ENCODE measurements at places on chromosomes 16 and 17.

DNA sequence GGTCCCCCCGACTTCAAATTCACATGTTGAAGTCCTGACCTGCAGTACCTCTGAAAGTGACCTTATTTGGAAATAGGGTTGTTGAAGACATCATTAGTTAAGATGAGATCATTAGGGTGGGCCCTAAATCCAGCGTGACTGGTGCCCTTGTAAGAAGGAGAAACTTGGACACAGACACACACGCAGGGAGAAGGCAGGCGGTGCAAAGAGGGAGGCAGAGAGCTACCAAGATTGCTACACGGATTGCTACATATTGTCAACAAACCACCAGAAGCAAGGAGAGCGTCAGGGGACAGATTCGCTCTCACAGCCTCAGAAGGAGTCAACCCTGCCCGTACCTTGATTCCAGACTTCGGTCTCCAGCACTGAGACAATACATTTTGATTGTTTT lies 6.8 kb upstream of the WBP2 start:
- DNase-seq, result no peak

DNA sequence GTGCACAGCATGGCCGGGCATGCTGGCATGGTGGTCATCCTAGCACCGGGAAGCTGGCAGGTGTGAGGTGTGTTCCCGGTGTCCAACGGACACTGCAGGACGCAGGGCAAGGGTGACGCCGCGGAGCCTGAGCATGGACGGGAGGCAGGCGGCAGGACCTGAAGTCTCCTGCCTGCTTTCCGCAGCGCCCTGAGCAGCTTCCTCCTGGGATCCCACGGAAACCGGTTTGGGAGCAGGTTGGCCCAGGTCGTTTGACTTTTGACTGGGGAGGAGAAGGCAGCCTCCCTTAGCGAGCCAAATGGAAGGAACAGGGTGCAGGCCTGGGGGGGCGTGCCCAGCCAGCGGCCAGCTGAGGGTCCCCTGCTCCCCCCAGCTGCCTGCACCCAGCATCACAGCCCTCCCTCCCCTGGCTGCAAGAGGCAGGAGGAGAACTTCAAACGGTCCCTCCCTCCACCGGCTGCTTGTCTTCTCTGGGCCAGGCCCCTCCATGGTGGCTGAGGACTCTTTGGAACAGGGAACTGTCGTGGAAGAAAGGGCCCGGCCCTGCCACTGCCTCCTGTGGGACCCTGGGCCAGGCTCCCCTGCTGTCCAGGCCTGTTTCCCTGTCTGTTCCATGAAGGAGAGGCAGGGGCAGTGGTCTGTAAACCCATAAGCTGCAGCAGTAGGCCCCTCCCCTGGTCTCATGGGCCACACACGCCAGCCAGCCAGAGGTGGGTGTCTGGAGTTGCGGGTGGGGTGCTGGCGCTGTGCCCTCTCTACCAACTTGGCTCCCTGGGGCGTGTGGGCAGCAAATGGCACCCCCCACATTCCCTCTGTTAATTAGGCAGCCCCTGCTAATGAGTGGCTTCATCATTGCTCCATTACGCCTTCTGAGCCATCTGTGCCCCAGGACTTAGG lies 7.8 kb upstream of the ADGRG1 start:
- no peak for DNase-seq

DNA sequence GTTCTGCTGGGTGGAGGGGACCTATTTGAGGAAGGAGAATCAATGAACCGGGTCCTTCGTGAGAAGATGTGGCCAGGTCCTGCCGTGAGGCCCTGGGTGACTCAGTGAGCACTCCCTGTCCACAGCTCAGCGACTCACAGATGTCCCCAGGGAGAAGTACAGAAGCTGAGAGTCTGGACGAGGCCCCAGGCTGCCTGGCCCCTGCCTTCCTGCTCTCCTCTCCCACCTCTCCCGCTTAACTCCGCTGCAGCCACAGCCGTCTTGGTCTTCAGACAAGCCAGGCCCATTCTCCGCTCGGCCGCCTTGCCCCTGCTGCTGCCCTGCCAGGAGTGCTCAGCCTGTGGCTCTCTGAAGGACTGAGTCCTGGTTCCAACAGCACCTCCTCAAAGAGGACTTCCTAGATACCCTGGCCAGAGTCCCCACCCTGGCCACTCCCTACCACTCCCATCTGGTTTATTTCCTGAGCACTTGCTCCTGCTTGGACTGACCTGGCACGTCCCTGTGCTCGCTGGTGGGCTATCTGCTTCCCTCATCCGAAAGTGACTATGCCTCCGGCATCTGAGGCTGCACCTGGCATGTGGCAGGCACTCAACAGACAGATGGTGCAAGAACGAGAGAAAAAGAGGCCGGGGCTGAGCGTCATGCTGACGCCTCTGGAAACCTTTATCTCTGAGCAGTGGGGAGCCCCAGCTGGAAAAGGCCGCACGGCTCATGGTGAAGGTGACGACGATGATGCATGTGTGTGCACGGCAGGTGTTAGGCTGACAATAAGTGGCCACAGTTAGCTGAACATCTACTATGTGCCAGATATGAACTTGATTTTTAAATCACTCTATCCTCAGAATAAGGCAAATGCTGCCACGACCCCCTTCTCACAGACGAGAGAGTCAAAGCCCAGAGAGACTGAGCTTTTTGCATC lies 9.2 kb upstream of the TNFRSF13B start:
- DNase-seq, result no peak

DNA sequence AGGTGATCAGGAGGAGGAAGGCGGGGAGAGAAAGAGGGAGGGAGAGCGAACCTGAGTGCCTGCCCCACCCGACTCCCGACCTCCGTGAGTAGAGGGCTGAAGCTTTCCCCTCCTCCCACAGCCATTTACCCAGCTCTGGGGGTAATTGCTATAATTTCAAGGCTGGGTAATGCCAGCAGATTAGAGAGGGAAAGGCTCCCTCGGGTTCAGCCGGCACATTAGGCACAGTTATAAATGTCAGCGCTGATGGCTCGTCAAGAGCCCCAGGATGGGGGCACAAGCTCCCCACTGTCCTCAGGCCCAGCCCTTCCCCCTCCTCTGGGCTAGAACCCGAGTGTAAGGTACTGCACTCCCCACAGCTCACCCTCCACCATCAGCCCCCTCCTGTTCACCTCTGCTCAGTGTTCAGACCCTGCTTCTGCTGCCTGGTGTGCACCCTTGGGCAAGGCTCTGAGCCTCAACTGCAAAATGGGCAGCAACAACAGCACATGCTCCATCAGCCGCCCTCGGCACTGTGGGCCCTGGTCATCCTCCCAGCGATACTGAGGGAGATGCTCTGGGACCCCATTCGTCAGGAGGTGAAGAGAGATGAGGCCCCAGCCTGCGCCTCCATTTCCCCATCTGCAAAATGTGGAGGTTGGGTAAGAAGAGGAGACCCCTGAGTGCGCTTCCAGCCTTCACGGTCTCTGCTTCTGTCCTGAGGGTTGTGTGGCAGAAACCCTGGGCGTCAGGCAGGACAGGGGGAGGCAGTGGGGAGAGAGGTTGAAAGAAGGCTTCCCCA lies 77.2 kb downstream of the NT5M start:
- no peak for DNase-seq

DNA sequence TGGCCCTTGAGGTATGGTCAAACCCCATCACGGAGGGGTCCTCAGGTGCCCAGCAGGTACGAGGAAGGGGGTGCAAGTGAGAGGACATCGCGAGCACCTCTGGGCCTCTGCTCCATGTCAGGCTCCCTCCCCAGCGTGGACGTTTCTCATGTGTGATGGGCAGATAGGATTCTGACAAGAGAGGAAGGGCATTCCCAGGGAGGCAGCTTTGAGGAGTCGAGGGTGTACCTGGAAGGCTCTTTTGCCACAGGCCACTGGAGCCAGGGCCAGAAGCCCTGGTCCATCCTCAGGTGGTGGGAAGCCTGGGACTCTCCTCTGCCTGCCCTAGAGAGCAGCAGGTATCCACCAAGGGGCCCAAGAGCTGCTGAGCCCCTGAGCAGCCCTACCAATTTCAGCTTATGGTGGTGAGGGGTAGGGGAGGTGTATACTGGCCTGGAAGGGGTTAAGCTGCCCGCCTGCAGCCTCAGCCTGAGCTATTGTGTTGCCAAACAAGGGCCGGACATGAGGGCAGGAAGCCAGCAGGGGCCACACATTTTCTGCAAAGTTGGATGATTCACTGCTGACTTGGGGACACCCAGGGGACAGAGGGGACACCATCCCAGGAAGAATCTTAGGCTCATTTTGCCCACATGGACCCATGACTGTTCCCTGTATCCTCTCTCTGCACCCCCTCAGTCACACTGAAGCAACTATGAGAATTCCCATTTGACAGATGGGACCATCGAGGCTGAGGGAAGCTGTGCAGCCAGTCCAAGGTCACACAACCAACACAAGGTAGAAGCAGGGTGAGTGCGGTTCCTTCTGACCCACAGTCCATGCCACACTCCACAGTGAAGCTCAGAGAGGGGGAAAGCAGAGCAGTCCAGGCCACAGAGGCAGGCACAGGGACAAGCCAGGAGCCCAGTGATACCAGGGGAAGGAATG lies 1.7 kb downstream of the CDH5 start:
- DNase-seq, result no peak

GRCh38 chr16:5852151-5852550 lies 754.6 kb upstream of the EEF2KMT start:
- DNase-seq, result no peak

- no peak for DNase-seq
Observed at GRCh38 chr17:34248511-34249024, 6.5 kb upstream of the CCL2 start.

GRCh38 chr17:1611715-1612114 lies 16.9 kb downstream of the SLC43A2 start:
- no peak for DNase-seq

GRCh38 chr16:89102041-89102471 lies 8.4 kb downstream of the ACSF3 start:
- no peak for DNase-seq

DNA sequence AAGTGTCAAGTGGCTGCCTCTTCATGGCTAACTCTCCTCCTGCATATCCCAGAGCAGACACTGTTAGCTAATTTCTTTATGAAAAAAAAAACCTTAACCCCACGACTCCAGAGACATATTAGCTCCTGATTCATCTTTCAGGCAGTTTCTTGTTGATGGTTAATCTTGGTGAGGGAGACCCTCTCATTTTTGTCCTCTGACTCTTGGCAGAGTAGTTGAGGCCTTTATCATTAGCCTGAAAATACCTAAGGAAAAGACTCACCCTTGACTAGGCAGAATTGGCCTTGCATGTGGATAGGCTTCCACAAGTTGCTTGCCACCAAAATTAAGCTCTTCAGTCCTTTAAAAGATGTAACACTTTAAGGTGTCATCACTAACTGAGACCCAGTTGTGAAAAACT lies 4.0 kb downstream of the CRYBA1 start:
- DNase-seq, result no peak

- DNase-seq, result no peak
Observed at GRCh38 chr16:1444730-1445517, 568 bp upstream of the CCDC154 start.

GRCh38 chr17:20920815-20921199 lies 122.0 kb downstream of the USP22 start:
- no peak for DNase-seq

DNA sequence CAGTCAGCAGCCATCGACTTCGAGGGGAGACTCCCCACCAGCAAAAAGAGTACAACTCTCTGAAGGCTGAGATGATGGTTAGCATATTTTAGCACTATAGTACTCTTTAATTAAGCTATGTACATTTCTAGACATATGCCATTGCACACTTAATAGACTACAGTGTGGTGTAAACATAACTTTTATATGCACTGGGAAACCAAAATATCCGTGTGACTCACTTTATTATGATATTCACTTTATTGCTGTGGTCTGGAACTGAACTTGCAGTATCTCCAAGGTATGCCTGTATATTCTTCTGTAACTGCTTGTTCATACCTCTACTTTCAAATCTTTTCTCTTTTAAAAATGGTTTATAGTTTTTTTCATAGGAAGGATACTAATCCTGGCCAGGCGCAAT lies 11.0 kb upstream of the NXPH3 start:
- DNase-seq, result no peak

GRCh38 chr17:18224387-18225120 lies 881 bp upstream of the LLGL1 start:
- DNase-seq, result no peak

GRCh38 chr17:82638183-82638773 lies 10.0 kb downstream of the WDR45B start:
- no peak for DNase-seq

- no peak for DNase-seq
Observed at GRCh38 chr16:57677622-57678369, 9.7 kb downstream of the ADGRG3 start.

DNA sequence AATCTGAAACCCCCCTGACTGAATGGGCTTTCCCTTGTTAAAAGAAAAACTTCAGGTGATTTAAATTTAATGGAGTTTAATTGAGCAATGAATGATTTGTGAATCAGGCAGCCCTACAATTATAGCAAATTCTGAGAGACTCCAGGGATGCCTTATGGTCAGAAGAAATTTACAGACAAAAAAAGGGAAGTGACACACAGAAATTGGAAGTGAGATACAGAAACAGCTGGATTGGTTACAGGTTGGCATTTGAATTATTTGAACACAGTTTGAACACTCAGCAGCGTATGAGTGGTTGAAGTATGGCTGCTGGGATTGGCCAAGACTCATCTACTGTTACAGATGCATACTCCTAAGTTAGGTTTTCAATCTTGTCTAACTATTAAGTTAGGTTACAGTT lies 19.0 kb upstream of the CPHXL start:
- no peak for DNase-seq

GRCh38 chr17:36212966-36213365 lies 2.1 kb downstream of the CCL4L2 start:
- no peak for DNase-seq

DNA sequence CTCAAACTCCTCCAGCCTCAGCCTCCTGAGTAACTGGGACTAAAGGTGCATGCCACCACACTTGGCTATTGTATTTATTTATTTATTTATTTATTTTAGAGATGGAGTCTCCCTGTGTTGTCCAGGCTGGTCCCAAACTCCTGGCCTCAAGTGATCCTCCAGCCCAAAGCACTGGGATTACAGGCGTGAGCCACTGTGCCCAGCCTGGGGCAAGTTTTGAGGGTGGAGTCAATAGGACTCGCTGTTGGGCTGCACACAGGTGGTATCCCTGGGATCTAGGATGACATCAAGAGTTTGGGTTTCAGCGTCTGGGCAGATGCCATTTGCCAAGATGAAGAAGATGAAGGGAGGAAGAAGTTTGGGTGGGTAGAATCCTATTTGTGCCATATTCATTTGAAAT lies 213.9 kb downstream of the GSG1L start:
- DNase-seq, result no peak

DNA sequence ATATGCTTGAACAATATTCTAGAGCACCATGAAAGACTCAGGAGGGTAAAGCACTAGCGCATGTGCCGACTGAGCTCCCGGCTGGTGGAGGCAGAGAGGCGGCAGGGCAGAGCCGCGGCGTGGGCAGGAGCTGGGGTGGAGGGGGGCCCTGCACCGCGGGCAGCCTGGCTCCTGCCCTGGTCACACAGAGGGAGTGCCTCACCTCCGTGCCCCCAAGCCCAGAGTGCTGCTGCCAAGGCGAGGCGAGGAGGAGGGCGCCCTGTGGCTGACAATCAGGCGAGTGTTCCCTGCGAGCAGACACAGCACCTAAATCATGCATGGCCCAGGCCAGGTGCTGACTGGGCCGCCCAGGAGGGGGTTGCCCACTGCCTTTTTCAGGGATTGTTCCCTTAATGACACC lies 105.8 kb upstream of the TNRC6C start:
- no peak for DNase-seq

- DNase-seq, result no peak
Observed at GRCh38 chr16:25140459-25140858, 28.9 kb downstream of the LCMT1 start.

- no peak for DNase-seq
Observed at GRCh38 chr17:39812466-39812865, 51.6 kb downstream of the IKZF3 start.

GRCh38 chr17:1683459-1683858 lies 1.2 kb downstream of the PRPF8 start:
- no peak for DNase-seq
